ENCODE measurements at places on chromosomes 13 and 19.

DNA sequence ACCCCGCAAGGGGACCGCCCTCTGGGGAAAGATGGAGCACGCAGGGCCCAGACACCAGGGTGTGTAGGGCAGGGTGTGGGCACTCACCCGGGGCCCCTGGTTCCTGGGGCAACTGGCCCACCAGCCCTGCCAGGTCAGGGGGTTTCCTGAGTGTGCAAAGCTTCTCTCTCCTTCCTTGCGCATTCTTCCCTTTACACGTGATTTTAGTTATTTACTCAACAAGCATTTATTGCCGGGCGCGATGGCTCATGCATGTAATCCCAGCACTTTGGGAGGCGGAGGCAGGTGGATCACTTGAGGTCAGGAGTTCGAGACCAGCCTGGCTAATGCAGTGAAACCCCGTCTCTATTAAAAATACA is 20.4 kb downstream of the PRR36 start:
- no peak for DNase-seq

GRCh38 chr13:111873676-111874178 is 193.2 kb upstream of the SOX1 start:
- DNase-seq: no peak

DNA sequence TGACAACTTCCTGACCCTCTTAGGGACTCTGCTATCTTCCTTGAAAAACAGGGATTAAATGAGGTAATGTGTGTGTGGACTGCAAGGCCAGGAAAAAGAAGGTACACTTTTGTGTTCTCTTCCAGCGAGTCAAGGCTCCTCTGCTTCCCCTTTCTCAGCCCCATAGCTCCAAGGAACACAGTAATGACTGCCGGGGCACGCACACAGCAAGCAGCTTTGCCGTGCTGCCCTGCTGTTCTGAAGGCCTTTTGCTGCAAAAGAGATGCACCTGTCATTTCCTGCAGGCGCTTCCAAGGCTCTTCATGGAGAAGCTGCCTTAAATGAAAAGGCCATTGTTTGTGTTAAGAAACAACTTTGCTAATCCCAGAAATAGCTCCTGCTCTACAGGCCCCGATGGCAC is 84.6 kb downstream of the CYSLTR2 start:
- no peak for DNase-seq

DNA sequence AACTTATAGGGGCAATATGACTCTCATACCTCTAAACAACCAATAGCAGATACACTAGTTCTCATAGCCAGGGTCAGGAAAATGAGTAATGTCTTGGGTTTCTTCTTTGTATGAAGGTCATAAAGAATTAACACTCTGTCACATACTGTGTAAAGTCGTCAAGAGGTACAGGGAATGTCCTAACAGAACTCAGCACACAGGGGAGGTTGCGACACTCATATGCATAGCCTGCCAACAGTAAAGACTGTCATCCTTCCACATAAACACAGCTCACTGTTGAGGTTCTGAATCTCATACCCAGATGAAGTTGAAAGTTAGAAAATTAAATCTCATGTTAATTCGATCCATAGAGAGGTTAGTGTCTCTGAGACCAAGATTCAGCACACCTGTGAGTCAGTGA is 34.2 kb upstream of the ZNF254 start:
- no peak for DNase-seq

DNA sequence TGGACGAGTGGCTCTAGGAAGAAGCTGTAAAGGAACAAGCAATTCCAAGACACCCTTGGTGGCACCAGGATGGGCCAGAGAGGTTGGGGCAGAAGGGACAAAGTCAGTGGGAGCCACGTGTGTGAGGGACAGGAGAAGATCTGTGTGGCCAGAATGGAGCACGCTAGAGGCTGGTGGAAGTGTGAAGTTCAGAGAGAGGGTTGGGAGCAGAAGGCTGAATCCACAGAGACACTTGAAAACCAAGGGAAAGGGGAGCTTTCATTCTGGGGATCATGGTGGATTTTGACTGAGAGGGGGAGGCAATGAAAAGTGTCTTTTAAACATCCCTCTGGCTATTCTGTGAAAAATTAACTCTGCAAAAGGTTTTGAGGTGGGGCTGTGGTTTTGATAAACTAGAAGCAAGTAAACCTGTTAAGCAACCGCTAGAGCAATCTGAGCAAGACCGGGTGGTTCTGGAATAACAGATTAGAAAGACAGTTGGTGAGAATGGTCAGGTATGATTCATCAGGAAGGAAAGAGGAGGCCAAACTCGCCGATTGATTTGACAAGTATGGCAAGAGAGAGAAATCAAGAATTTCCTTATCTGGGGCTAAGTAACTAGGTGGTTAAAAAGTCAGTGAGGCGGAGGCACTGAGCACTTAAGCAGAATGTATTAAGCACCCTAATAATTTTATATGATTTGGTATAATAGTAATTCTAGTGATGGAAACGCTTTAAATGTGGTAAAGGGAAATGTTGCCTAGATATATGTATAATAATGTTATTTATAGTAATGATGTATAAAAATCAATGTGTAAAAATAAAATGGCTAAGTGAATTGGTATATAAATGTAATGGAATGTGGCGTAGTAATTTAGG is 140.0 kb downstream of the MYO16 start:
- DNase-seq: no peak

GRCh38 chr19:6660930-6661329 is 9.0 kb downstream of the TNFSF14 start:
- DNase-seq: no peak

DNA sequence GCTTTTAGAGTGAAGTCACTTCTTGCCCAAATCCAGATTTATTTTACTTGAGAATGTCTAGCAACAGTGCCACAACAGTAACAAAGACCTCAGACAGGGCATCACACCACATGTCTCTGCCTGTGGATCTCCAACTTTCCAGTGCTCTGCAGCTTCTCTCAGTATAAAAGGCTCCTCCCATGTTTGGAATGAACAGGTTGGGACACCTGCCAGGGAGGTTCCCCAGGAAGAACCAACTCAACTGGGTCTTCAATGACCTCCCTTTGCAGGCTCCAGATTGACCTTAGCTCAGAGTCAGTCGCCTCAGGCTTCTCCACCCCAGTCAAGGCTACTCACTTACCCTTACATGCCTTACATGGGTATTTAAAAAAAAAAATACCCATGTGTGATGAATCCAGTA is 3.4 kb downstream of the ZNF823 start:
- no peak for DNase-seq

- no peak for DNase-seq
These were observed 664 bp downstream of the MAST3 start for GRCh38 chr19:18097993-18098890.

GRCh38 chr13:43363156-43363953 is 340.0 kb downstream of the DNAJC15 start:
- DNase-seq: no peak

- DNase-seq: no peak
These were observed at the start of gene THSD1 for GRCh38 chr13:52405767-52406494. Gene THSD1 (minus strand): TSS chr13:52406172. CDS start chr13:52402600, 3,572 bp downstream.

DNA sequence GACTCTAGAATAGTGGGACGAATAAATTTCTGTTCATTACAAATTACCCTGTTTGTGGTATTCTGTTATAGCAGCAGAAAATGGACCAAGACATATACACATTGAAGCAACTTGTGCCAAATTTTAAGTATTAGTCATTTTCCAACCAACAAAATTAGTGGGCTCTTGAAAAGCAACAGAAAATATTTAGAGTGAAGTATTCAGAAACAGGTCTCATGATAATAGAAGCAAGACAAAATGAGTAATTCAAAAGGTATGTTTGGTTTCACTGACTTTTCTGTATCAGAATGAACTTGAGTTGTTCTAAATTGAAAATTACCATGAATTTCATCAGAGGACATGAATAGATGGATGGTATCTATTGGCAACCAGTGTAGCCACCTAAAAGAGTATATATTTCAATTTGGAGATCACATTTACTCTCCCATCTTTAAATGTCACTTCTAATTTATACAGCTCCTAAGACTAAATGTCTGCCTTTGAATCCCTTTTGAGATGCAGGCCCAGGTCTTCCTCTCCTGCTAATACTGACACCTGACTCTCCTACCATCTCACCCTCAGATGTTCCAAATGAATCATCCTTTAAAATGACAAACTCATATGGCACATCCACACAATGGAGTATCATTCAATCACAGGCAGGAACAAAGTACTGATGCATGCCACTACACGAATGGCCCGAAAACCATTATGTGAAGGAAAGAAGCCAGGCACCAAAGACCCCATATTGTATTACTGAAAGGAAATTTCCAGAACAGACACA is 40.7 kb upstream of the DOCK9 start:
- DNase-seq: no peak

GRCh38 chr13:80469105-80469852 is 128.4 kb upstream of the SPRY2 start:
- DNase-seq: no peak

DNA sequence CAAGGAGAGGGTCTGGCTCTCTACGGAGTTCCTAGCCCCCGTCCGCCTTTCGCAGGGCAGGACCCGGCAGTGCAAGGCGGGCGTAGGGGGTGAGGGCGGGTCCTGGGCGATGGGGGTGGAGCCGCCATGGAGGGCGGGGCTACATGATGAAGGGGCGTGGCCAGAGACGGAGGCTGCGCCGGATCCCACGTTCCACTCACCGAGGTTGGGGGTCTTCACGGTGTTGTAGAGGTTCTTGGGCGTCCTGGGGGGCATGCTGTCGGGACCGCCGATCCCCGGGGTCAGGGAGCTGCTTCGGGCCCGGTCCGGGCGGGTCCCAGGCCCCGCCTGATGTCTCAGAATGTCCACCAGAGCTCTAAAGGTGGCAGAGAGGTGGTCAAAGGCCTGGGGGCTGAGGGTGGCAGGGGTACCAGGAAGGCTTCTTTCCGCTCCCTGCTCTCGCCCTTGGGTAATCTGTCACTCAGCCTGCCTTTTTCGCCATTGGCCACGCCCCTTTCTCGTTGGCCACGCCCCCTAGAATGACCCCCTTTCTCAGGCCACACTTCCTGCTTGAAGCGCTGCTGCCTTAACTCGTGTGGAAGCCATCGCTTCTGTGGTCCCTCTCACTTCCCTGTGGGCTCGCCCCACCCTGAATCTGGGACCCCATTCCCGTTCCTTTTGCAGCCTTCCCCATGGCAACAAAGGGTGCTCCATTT is 2.5 kb downstream of the SHISA7 start:
- DNase-seq: no peak

GRCh38 chr13:25179011-25179410 is 6.9 kb upstream of the AMER2 start:
- no peak for DNase-seq

DNA sequence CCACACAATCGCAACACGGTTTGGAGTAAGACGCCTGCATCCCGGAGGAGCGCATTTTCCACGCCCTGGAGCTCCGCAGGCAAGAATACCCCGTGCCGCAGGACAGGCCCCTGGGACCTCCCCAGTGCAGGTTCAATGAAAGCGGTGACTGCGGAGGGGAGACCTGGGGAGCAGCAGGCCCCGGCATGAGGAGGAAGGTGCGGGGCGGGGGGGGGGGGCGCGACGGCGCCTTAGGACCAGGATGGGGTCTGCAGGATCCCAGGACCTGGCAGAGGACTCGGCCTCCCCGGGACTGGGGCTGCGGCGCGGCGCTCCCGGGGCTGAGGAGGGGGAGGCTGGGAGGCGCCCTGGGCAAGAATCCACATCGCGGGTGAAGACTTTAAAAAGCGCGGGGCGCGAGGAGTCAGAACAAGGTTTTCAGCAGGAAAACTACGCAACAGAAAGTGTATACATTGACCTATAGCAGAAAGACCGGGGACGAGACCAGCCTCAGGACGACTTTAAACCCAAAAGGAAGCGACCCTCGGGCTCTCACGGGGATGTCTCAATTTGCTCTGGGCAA is 432 bp downstream of the ZNF611 start:
- no peak for DNase-seq
